Neural crest cell (in vitro differentiated cells): ENCODE measurements at places on chromosomes 3 and 15. TPM values are rescaled to one million over a fixed set of nuclear protein-coding genes. Genes with fewer than 3 reads are reported as not detected.

DNA sequence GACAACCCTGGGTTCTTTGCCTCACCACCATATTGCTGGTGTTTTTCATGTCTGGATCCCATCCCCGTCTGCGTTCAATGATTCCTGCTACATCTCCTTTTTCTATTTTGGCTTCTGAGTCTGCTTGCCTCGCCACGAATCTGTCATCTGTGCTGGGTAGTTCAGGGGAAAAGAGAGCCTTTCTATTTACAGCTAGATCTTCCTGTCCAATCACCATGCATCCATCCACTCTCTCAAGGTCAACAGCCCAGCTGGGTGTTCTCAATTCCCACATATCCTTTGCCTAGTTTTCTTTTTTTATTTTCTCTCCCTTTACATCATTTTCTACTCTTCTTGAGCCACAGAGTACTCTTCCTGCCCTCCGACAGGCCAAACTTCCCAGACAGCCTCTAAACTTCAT lies 104.8 kb upstream of the RAD18 start:
- H3K27ac ChIP-seq: no peak overlapping the region
- H3K4me1 ChIP-seq: peaks cover 8% of the 10 kb centered on the region
- H3K4me3 ChIP-seq: no peak overlapping the region
- H3K36me3 ChIP-seq: peaks cover 8% of the 10 kb centered on the region
- no peak for DNase-seq

GRCh38 chr3:13372126-13372525 lies 48.0 kb downstream of the NUP210 start:
- H3K27me3 ChIP-seq: no peaks in the 10 kb centered on the region
- peaks cover 18% of the 10 kb centered on the region for H3K36me3 ChIP-seq
- no peak overlapping the region for H3K27ac ChIP-seq
- no peak overlapping the region for H3K4me3 ChIP-seq

- H3K36me3 ChIP-seq: no peaks in the 10 kb centered on the region
- no peaks in the 10 kb centered on the region for H3K27me3 ChIP-seq
- no peak for DNase-seq
- H3K4me1 ChIP-seq: peaks cover 26% of the 10 kb centered on the region
- no peak overlapping the region for H3K4me3 ChIP-seq
These were observed 30.0 kb downstream of the MASP1 start for GRCh38 chr3:187261541-187261969.

GRCh38 chr3:134346744-134347143 lies 27.5 kb downstream of the AMOTL2 start:
- no peaks in the 10 kb centered on the region for H3K27me3 ChIP-seq
- H3K4me3 ChIP-seq: no peak overlapping the region
- H3K27ac ChIP-seq: no peak overlapping the region
- peaks cover 10% of the 10 kb centered on the region for H3K36me3 ChIP-seq
- DNase-seq: no peak
- H3K4me1 ChIP-seq: peaks cover under 1% of the 10 kb centered on the region

GRCh38 chr3:42214064-42214463 lies 51.9 kb downstream of the CCK start:
- no peak for DNase-seq
- H3K4me1 ChIP-seq: peaks cover 22% of the 10 kb centered on the region
- no peaks in the 10 kb centered on the region for H3K27me3 ChIP-seq
- H3K27ac ChIP-seq: no peak overlapping the region
- no peak overlapping the region for H3K4me3 ChIP-seq

DNA sequence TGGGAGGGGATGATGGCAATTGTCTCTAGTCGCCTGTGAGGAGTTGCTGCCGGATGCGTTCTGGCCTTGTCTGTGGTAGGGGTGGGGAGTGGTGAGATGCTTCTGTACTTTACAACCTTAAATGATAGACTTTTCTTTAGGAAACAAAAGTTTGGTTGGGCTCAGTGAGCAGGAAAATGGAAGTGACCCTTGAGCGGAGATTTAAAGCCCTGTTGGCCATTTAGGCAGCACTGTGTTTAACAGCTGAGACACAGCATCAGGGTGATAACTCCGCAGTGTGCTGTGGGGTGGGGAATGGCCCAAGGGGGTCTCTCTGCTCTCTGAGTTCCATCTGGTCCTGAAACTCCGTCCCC lies 36.6 kb downstream of the SPSB4 start:
- H3K4me1 ChIP-seq: peaks cover 83% of the 10 kb centered on the region
- DNase-seq: no peak
- no peak overlapping the region for H3K4me3 ChIP-seq
- no peaks in the 10 kb centered on the region for H3K27me3 ChIP-seq
- no peaks in the 10 kb centered on the region for H3K36me3 ChIP-seq
- H3K27ac ChIP-seq: no peak overlapping the region

- DNase-seq: no peak
- H3K27ac ChIP-seq: no peak overlapping the region
- H3K4me1 ChIP-seq: no peaks in the 10 kb centered on the region
- H3K4me3 ChIP-seq: no peak overlapping the region
- H3K36me3 ChIP-seq: no peaks in the 10 kb centered on the region
- no peaks in the 10 kb centered on the region for H3K27me3 ChIP-seq
These were observed 12.2 kb upstream of the SNRPA1 start for GRCh38 chr15:101307048-101307896.

- peaks cover 6% of the 10 kb centered on the region for H3K4me1 ChIP-seq
- no peaks in the 10 kb centered on the region for H3K27me3 ChIP-seq
- H3K4me3 ChIP-seq: no peak overlapping the region
- DNase-seq: no peak
- H3K36me3 ChIP-seq: no peaks in the 10 kb centered on the region
These were observed 46.9 kb downstream of the RAB11A start for GRCh38 chr15:65916041-65916663.

GRCh38 chr3:18454766-18455165 lies 29.6 kb upstream of the SATB1 start:
- no peak for DNase-seq
- no peak overlapping the region for H3K4me3 ChIP-seq
- H3K36me3 ChIP-seq: peaks cover 2% of the 10 kb centered on the region
- no peak overlapping the region for H3K27ac ChIP-seq
- no peaks in the 10 kb centered on the region for H3K4me1 ChIP-seq
- H3K27me3 ChIP-seq: no peaks in the 10 kb centered on the region

DNA sequence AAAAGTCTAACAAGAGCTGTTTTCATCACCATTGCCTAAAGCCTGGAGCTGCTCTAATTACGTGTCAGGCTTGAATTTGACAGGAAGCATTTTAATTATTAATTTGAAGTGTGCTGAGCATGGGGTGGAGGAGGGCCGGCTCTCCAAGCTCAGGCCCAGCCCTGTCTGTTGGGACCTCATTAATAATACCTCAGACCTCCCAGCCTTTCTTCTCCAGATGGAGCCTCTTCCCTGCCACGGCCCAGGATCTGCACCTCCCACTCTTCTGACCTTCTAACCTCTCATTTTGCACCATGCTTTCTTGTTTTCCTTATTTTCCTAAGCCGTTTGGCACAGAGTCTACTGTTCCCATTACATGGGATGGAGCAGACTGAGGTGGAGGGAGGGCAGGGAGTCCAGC lies 30.0 kb downstream of the INSYN1 start:
- no peak overlapping the region for H3K4me3 ChIP-seq
- no peaks in the 10 kb centered on the region for H3K27me3 ChIP-seq
- peaks cover 20% of the 10 kb centered on the region for H3K4me1 ChIP-seq
- no peak overlapping the region for H3K27ac ChIP-seq
- no peaks in the 10 kb centered on the region for H3K36me3 ChIP-seq
- no peak for DNase-seq

DNA sequence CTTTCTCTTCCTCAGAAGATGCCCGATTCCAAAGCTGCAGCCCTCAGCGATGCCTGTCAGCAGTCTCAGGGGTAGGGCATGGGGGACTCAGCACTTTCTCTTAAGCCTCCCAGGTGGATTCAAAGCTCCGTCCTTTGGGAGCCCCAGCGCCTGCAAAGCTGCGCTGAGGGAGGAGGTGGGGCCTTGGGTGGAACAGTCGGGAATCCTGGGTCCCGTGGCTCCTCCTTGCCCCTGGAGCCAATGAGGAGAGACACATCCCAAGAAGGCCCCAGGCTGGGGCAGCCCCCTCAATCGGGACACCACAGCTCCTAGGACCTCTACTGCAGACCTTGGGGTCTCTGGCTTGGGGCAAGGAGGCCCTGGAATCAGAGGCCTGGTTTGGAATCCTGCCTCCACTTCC lies 227.5 kb upstream of the IGF1R start:
- H3K27me3 ChIP-seq: peaks cover 53% of the 10 kb centered on the region
- no peak overlapping the region for H3K27ac ChIP-seq
- no peak for DNase-seq
- peaks cover 5% of the 10 kb centered on the region for H3K4me1 ChIP-seq

DNA sequence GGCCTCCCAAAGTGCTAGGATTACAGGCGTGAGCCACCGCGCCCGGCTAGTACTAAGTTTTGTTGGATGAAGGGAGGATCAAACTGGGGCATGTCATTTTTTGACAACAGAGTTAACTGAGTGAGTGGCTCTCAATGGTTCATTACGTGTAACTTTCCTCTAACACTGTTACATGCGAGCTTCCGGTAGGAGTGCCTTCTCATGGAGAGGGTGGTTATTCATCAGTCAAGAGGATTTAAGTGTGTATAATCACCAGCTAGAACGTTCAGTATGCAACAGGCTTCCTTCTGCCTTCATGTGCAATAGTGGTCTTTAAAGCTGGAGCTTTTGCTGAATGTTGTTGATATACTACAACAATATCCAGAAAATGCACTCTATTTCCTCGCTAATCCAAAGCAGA lies 19.1 kb upstream of the GOLGA8A start:
- no peaks in the 10 kb centered on the region for H3K36me3 ChIP-seq
- no peak for DNase-seq
- H3K4me1 ChIP-seq: no peaks in the 10 kb centered on the region
- H3K4me3 ChIP-seq: no peak overlapping the region
- peaks cover 79% of the 10 kb centered on the region for H3K27me3 ChIP-seq
- H3K27ac ChIP-seq: no peak overlapping the region

DNA sequence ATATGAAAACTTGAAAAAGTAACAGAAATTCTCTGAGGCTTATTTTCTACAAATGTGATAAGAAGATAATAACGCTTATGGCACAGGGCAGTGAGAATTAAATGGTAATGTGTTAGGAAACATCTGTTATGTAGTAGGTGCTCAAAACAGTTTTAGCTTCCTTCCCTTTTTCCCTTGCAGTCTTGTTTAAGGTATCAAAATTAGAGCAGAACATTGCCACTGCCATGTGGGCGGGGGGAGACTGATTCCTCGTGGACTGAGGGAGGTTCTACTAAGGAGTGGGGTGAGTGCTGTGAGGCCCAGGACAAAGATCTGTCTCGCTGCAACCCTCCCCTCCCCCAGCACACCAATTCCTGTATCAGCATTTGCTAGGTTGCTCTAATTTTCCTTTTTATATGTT lies 702.4 kb downstream of the TUSC7 start:
- H3K27ac ChIP-seq: no peak overlapping the region
- peaks cover 4% of the 10 kb centered on the region for H3K4me1 ChIP-seq
- no peaks in the 10 kb centered on the region for H3K27me3 ChIP-seq
- no peak overlapping the region for H3K4me3 ChIP-seq
- no peak for DNase-seq
- H3K36me3 ChIP-seq: no peaks in the 10 kb centered on the region

DNA sequence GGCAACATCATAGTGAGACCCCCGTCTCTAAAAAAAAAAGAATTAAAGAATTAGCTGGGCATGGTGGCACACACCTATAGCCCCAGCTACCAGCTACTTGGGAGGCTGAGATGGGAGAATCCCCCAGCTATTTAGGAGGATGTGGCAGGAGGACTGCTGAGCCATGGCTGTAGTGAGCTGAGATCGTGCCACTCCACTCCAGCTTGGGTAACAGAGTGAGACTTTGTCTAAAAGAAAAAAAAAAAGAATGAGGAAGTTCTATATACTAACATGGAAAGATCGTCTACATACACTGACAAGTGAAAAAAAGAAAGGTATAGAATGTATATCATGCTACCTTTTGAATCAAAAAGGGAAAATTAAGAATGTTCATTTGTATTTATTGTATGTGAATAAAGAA lies 83.9 kb upstream of the CDAN1 start:
- no peak overlapping the region for H3K4me3 ChIP-seq
- H3K27me3 ChIP-seq: no peaks in the 10 kb centered on the region
- H3K4me1 ChIP-seq: no peaks in the 10 kb centered on the region
- H3K27ac ChIP-seq: no peak overlapping the region

DNA sequence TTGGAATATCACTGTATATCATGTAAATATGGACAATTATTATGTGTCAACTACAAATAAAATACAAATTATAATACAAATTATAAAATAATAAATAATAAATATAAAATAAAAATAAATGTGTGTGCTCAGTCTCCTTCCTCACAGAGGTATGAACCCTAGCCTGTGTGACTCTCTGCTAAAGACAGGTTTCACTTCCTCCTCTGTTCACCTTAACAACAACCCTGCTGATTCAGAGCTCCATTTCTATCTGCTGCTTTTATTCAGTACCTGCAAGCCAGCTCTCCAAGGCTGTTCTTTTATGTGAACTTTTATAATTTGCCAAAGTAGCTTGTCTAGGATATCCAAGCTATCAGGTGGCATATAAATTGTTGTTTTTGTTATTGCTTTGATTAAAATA lies 610.7 kb upstream of the GRM7 start:
- H3K36me3 ChIP-seq: no peaks in the 10 kb centered on the region
- no peak overlapping the region for H3K4me3 ChIP-seq
- H3K27ac ChIP-seq: no peak overlapping the region
- DNase-seq: no peak

DNA sequence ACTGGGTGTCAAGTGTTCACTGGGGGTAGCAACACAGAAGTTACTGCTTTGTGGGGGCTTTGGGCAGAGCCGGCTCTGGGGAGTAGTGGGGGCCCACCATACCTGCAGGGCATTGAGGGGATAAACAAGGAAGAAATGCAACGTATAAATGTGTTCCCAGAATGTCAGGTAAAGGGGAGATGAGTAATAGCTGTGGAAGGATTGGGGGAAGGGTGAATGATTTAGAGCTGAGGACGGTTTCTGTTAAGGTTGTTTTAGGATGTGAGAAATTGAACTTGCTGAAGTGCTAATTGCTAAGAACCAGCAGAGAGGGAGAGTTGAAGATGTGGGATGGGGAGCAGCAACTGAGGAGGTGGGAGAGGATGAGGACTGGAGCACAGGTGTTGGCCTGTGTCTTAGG lies 10.7 kb downstream of the SCG5 start:
- H3K27ac ChIP-seq: no peak overlapping the region
- DNase-seq: no peak
- no peaks in the 10 kb centered on the region for H3K4me1 ChIP-seq
- no peak overlapping the region for H3K4me3 ChIP-seq
- H3K36me3 ChIP-seq: peaks cover 4% of the 10 kb centered on the region

DNA sequence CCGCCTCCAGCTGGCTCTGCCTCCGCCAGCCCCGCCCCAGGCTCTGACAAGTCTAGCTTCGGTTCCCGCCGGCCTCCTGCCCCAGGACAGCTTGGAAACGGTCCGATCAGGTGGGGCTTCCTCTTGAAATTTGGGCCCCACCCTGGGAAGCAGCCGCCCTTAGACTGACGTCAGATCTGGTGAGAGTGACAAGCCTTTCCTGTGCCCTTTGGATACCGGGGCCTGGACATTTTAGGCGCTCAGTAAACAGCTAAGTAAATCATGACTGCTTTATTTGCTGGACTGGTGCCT lies 378 bp upstream of the HYAL3 start:
- peaks cover 26% of the 10 kb centered on the region for H3K4me1 ChIP-seq
- no peaks in the 10 kb centered on the region for H3K36me3 ChIP-seq
- H3K27me3 ChIP-seq: peaks cover 6% of the 10 kb centered on the region
- DNase-seq: no peak
- H3K27ac ChIP-seq: peak overlapping the region; percentile 96

DAG1 gene
- 93.9 and 98.6 TPM in 2 replicates for total RNA-seq

ANKRD63 gene
- not detected in 2 replicates for total RNA-seq

ADCY5 gene
- 2.2 and 2.8 TPM in 2 replicates for total RNA-seq

RTP1 gene
- not detected in 2 replicates for total RNA-seq

AADACL2 gene
- total RNA-seq: not detected in 2 replicates

POTEB gene
- not detected in 2 replicates for total RNA-seq

CRELD1 gene
- total RNA-seq: 16.9 and 18.3 TPM in 2 replicates

CD86 gene
- not detected in 2 replicates for total RNA-seq

PRTG gene
- total RNA-seq: 322 and 334 TPM in 2 replicates

ITIH4 gene
- 6.3 and 8.6 TPM in 2 replicates for total RNA-seq

SCAP gene
- total RNA-seq: 90.2 and 103 TPM in 2 replicates

ADGRG7 gene
- total RNA-seq: not detected in 2 replicates

KNL1 gene
- total RNA-seq: 33.4 and 35.3 TPM in 2 replicates

ROBO2 gene
- 26.0 and 27.9 TPM in 2 replicates for total RNA-seq
